ENCODE measurements at places on chromosomes 16 and 17.

DNA sequence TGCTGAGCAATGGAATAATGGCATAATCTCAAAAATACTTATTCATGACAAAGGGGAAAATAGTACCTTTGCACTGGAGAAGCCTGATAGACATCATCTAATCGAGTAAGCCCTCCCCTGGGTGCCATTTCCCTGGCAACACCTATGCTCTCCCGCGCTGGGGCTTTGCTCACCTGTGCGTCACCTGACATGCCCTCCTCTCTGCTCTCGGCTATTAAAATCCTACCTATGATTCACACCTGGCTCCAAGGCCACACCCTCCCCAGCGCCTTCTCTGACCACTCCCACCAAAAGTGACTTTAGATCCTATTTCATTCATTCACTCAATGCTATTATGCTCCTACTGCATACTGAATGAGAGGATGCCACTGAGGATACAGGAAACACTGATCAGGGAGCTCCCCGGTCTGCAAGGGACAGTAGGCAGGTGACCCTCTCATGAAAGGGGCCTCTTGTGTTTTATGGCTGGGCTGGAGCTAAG lies 83.9 kb downstream of the NT5M start:
- no peak for DNase-seq

DNA sequence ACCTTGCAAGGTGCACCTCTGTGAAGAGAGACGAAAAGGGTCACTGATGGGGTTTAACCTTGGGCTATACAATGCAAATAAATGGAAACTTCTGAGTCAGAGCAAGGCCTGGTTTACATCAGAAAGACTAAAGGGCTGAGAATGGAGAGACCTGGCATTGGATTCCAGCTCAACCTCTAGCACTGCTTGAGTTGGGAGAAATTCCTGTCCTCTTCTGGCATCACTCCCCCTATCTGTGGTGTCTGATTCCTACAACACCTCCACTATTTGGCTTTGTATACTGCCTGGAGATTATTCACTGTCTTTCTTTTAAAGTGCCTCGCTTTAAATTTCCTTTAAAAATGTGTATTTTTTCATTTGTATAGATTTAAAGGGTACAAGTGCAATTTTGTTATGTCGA lies 68.8 kb downstream of the GPR139 start:
- DNase-seq = no peak

- DNase-seq = no peak
Observed at GRCh38 chr17:40437095-40437732, 6.0 kb upstream of the IGFBP4 start.

- no peak for DNase-seq
Observed at GRCh38 chr17:79646721-79647455, 36.0 kb upstream of the RBFOX3 start.

DNA sequence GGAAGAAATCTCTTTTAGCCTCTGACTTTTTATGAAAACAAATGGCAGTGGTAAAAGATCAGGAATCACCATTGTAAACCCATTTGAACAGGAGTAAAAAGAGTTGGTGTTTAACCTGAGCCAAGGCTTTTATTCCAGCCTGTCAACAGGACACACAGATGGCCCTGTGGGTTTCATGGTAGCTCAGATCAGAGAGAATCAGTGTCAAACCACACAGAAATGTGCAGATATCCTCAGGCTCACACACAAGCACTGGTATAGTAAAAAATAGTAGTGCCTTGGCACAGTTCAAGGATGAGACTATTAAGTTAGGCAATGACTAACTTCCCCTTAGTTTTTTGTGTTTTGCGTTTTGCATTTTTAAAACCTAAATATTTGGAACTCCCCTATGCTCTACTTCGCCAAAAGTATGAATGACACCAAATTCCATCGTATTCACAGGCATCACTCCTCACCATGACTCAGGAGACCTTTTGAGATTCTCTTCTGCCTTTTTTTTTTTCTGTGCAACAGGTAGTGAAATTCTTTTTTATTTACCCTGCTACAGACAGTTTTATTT lies 1200.0 kb downstream of the CDH11 start:
- no peak for DNase-seq

DNA sequence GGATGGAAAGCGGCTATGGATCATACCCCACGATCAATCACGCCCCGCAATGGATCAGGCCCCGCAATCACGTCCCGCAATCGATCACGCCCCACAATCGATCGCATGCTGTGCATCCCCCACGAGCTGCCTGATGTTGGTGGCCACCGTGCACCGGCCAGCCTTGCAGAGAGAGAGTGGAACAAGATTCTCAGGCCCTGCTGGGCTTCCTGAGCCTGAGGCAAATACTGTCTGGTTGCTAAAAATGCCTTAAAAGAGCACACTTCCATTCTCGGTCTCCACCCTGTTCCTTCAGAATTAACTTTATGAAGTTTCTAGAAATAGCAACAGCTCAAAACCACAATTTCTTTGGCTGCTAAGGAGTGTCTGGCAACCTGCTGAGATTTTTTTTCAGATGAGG lies 81.5 kb downstream of the VPS53 start:
- DNase-seq = no peak

DNA sequence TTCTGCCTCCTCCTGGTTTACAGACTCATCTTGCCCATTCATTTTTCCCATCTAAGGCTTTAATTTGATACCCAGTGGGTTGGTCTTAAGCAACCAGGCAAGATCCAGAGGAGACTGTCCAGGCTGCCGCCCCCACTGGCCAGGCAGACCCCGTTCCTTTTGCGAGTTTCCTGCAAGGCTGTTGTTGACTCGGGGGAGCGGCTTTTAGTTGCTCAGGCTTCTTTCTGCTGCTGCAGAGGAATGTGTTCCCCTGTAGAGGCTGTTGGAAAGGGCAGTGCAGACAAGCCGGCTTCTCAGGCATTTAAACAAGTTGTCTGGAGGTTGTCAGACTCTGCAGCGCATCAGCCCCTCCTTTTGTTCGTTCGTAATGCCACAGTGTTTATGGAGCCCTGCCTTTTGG lies 231.2 kb downstream of the PRKCA start:
- DNase-seq = no peak

GRCh38 chr17:80984749-80985148 lies 6.9 kb upstream of the CHMP6 start:
- no peak for DNase-seq

DNA sequence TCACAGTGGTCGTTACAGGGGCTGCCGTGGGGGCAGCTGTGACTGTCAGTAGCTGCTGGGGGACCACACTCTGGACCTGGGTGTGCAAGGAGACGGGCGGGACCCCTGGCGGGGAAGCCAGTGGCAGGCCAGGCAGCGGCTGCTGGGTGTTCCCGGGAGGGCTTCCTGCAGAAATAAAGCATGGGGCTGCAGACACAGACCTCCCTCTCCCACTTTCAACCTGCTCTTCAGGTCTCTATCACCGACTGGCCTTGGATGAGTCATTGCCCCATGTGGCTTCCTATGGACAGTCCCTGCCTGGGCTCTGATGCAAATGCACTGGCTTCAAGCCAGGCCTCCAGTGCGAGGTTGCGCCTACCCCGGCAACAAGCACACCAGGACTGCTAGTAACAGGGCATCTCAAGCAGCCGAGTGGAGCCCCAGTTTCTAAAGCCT lies 17.2 kb downstream of the SREBF1 start:
- DNase-seq = peak; percentile 90

GRCh38 chr17:33292201-33292980 lies 704 bp downstream of the ASIC2 start:
- peak; percentile 4 for DNase-seq

- DNase-seq = peak; percentile 62
Observed at GRCh38 chr16:50742576-50743200, 802 bp downstream of the CYLD start.

GRCh38 chr16:4859900-4860255 lies 12.6 kb downstream of the UBN1 start:
- no peak for DNase-seq

DNA sequence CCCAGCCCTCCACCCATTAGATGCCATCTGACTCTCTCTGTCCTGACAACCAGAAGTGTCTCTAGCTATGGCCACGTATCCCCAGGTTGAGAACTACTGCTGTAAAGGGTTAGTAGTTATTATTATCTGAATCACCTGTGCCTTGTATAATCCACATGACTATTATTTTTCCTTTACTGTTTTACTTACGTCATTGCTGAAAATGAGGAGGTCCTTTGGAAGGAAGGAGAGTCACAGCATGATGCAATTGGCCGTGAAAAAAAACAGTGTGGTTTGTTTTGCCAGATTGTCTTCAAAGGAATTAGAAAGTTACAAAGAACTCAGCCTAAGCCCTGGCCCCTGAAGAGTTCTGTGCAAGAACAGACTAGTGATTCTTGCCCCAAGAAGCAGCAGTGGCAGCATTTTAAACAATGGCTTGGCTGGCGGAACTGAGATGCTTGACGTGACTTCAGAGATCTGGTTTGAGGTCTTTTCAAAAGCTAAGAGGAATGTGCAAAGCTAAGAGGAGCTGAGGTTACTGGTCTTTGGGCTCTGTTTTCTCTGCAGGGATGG lies 413.3 kb upstream of the EEF2KMT start:
- no peak for DNase-seq

DNA sequence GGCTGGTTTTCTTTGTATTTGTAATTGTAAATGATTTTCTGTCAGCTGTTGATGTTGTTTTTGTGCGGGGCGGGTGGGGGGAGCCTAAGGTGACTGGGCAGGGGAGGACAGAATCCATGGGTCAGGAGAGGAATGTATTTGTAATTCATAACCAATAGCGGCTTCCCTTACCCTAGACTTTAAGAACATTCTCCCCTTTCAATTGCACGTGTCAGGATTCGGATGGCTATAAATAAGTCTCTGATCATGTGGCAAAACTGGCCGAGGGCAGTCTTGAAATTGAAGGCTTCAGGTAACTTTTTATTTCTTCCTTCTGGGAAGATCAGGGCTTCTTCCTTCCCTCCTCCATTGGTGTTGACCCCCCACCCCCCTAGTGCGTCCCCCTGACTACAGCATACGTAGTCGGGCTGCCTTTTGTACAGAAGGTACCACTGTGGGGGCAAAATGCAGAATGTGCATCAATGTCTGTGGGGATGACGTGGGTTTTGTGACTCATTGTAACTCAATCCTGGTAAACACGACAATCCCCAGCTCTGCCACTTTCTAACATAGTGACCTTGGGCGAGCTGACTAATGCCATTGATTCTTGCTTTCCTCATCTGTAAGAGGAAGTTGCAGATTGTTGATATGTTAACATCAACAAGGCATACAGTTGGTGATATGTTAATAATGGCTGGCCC lies 16.2 kb downstream of the MARCHF10 start:
- DNase-seq = no peak

DNA sequence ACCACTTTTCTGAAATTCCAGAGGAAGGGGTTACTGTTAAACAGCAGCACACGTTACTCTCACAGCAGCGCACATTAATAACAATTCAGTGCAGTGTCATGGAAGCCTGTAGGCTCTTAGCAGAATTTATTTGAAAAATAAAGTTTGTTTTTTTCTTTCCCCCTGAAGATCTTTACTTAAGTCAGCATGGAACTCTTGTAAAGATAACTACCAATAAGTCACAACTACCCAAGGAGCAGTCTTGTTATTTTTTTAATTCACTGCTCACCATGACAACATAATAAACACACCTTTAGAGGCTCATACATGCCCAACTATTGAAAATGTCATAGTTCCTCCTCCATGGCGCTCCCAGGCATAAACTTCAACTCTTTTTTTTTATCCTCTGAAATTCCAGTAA lies 31.8 kb upstream of the PSMD7 start:
- no peak for DNase-seq

GRCh38 chr16:55730115-55730514 lies 74.3 kb downstream of the SLC6A2 start:
- no peak for DNase-seq

- DNase-seq = no peak
Observed at GRCh38 chr17:65417406-65418221, 143.8 kb downstream of the AXIN2 start.

- DNase-seq = no peak
Observed at GRCh38 chr17:48068491-48068961, 20.4 kb downstream of the NFE2L1 start.

- no peak for DNase-seq
Observed at GRCh38 chr16:86884390-86884650, 306.0 kb downstream of the FOXL1 start.

- no peak for DNase-seq
Observed at GRCh38 chr17:37291351-37291750, 84.4 kb upstream of the C17orf78 start.

GRCh38 chr16:55273356-55273755 lies 50.6 kb upstream of the IRX6 start:
- DNase-seq = no peak

- DNase-seq = no peak
Observed at GRCh38 chr16:58011652-58012051, 10.4 kb downstream of the USB1 start.
